ENCODE measurements at places on chromosomes 11 and 22.

DNA sequence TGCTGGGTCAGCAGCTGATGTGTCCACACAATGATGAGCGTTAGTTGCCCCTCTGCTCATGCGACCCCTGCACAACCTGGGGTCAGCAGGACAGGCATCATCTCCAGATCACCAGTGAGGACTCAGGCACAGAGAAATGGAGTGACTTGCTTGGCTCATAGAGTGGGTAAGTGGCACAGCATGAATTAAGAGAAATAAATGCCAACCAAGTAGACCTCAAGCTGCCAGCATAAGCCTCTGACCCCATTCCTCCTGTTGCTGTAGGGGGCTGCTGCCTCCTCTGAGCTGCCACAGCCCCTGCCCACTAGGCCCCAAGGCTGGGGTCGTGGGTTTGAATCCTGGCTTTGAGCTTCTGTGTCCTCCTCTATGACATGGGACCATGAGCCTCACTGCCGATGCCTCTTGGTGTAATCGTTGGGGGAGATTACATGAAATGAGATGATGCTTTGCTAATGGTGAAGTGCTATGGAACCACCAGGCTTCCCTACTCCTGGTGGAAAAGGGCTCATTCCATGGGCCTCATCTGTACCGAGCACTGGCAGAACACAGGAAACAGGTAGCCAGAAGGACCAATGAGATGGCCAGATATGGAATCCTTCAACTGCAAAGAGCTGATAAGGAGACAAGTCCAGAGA is 33.6 kb downstream of the LRRC32 start:
- DNase-seq, result peak; percentile 30

GRCh38 chr11:103257360-103257759 is 148.1 kb downstream of the DYNC2H1 start:
- no peak for DNase-seq

DNA sequence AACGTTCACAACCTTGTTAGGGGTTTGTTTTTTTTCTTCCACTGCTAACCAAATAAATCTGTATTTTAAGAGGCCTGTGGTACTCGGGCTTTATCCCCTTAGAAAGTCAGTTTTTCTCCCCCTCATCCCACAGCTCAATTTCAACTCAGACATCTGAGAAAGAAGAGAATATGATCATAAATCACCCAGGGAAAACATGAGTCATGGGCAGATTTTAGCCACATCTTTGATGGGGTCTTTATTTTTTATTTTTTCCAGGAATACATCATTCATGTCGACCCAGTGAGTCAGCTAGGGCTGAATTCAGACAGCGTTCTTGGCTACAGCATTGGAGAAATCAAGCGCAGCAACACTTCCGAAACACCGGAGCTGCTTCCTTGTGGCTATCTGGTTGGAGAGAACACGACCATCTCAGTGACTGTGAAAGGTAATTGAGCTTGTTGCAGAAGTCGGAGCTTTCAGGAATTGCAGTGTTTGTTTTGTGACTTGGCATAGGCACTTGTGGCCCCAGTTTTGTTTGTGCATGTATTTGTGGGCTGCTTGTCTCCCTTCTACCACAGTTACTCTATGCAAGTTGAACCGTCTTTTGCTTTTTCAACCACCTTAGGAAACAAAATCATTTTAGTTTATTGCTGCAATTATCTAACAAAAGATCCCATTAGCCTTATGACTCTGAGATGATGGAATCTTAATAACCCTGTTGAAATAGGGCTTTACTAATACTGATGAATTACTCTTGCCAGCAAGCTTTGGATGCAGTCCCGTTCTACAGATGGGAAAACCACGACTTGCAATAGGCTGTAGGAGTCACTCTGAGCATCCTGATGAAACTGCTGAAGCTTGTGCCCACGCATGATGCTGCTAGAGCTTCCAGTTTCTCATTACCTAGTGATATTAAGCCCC is 62.7 kb downstream of the DBX1 start:
- no peak for DNase-seq

- DNase-seq, result peak; percentile 94
Observed at GRCh38 chr22:23178512-23179254, 1.6 kb upstream of the BCR start.

GRCh38 chr11:106276126-106276525 is 198.7 kb downstream of the AASDHPPT start:
- no peak for DNase-seq

GRCh38 chr11:58289266-58289665 is 21.2 kb upstream of the OR10W1 start:
- DNase-seq, result no peak

GRCh38 chr11:72950685-72951084 is 136.5 kb downstream of the ATG16L2 start:
- DNase-seq, result no peak

DNA sequence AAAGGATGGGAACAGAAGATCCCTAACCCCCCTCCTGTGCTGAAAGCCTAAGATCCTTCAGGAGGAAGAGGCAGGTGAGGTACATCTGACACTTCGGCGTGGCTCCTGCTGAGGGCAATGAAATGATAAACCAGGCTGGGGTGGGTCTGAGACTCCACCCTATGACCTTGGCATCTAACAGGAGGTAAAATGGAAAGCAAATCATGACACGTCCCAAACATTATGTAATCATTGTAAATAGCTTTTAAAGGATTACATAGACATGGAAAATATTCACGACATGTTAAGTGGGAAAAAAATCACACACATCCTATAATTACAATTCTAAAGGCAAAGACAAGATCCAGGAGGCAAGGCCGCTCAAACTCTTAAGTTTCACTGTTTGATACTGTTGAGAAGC is 70.5 kb downstream of the LINC01488 start:
- no peak for DNase-seq

- peak; percentile 53 for DNase-seq
Observed at GRCh38 chr11:35237860-35238715, 99.1 kb downstream of the CD44 start.

- no peak for DNase-seq
Observed at GRCh38 chr11:32225571-32226285, 134.9 kb downstream of the RCN1 start.

- DNase-seq, result no peak
Observed at GRCh38 chr11:107666911-107667613, 44.8 kb downstream of the SLN start.

DNA sequence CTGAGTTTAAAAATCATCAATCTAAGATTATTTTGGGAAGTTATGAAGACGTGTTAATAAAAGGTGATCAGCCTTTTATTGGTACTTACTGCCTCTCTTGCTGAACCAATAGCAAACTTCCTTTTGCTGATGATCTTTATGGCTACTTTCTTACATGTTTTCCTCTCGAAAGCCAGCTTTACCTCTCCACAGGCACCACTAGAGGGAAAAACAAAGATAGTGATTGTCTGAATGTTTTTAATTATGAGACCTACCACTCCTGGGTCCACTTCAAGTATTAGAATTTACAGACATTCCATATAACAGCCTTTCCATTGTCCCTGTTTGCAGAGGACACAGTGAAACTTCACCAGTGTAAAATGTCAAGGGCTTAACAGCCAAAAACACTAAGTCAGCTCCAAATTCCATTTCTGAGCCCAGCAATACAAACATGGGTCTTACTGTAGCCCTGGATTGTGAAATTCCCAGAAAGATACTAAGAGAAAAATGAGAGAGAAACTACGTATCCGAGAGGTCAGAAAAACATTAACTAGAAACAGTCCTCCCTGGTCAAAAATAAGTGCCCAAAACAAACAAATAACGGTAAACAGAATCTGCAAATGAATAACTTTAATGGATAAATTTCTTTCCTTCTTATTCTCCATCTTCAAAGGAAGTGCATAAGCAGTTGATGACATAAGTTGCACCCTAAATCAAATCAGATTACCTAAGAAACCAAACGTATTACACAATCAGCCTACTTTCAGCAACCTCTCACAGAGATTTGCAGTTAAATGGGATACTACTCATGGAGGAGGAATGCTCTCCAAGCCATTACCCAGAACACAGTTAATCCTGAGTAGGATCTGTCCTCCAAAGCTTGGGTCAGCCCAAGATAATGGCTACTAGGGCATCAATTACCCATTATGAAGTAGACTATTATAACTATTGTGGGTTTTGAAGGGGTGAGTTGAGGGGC is 29.5 kb downstream of the CHEK2 start:
- DNase-seq, result no peak

DNA sequence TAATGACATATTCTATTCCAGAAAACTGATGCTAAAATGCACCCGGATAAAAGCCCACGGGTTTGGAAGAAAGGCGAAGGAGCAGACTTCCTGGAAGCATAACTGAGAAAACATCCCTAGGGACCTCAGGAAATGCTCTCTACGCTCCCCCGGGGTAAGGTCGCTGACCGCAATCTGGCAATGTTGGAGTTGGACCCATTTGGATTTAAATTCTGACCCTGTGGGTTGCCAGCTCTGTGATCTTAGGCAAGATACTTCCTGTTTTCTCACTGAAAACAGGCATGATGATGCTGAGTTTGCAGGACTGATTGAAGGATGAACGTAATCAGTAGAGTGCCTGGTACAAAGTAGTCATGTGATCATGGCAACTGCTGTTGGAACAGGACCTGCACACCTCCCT is 1054.0 kb downstream of the NTM start:
- DNase-seq, result no peak

- DNase-seq, result no peak
Observed at GRCh38 chr11:35218956-35219355, 80.0 kb downstream of the CD44 start.

DNA sequence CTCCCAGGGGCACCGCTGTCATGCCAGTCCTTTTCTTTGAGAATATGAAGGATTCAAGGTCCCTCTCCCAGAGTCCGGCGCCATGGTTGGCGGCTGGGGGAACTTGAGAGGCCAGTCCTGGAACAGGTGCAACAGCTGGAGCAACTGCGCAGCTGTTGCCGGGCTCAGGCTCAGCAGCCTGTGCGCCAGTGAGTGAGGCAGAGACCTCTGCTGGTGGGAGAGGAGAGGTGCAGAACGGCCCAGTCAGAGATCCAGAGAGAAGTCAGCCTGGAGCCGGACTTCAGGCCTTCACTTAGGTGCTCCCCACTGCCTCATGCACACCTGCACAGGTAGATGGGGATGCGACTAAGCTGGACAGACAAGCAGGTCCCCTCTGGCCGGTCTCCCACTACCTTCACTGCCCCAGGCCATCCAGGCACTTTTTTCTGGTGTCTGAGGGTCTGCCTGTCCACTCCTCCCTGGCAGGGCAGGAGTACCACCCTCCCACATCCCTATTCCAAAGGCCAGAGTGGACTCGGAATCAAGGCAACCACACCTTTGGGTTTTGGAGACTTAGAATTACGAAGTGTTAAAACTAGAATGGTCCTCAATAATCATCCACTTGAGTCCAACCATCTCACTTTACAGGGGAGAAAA is 4.6 kb downstream of the CHRDL2 start:
- DNase-seq, result peak; percentile 70
